C1 segment of cervical spinal cord (tissue), 14 donors: ENCODE measurements at places on chromosomes 7 and 10.
A peak's percentile ranks its signal among the peaks of the same experiment; 100 is the strongest.

GRCh38 chr10:53624722-53625121, 852.1 kb upstream of the MBL2 start:
- no peak for DNase-seq

DNA sequence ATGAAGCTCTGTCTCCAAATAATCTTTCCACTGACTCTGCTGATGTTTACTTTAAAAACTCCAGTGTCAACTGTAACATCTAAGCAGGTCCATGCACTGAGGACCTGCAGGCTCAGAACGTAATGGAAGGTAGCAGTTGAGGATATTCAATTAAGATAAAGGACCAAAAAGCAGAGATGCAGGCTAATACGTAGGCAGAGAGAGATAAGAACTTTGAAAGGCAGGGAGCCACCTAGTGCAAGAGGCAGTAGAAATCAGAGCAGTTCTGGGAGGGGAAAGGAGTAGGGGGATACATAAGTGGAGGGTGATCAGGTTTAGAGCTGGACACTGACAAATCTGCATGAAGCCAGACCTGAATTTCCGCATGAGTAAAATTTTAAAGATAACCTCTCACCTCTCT, 114.5 kb upstream of the POM121L12 start:
- DNase-seq: no peak

DNA sequence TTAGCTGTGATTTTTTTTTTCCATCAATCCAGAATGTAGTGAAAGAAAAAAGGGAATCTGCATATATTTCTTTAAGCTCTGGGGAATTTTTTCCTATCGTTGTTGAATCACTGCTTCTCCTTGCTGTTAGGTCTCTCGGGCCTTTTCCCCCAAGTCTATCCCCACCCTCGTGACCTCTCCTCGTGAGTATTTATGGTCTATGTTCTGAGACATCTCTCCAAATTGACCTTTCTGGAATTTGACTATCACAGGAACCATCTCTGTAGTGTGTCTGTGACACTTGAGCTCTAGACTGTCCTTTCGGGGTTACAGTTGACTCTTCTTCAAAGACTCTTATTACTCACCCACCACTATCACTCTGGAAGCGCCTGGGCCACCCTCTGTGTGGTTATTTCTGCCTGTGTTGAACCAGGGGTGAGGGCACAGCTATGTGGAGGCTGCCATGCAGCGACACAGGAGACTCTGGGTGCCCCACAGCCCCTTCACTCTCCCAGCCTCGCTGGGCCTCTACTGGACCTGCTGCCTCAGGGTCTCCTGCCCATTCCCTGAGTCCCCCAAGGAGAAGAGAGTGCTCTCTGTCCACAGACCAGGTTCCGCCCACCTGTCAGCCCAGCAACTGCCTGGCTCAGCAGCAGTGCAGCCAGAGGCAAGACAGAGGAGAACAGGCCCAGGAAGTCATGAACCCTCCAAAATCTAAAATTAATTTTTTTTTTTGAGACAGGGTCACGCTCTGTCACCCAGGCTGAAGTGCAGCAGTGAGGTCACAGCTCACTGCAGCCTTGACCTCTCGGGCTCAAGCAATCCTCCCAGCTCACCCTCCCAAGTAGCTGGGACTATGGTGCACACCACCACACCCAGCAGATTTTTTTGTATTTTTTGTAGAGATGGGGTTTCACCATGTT, 45.7 kb upstream of the PTPRN2 start:
- no peak for DNase-seq

- no peak for DNase-seq
Observed at GRCh38 chr7:124781418-124781817, 15.8 kb upstream of the GPR37 start.

- DNase-seq: no peak
Observed at GRCh38 chr10:91562839-91563581, 69.9 kb downstream of the PPP1R3C start.

- DNase-seq: peak; percentile 1
Observed at GRCh38 chr10:106795619-106796018, 368.9 kb downstream of the SORCS1 start.

- DNase-seq: no peak
Observed at GRCh38 chr7:22268884-22269421, 88.0 kb downstream of the RAPGEF5 start.

DNA sequence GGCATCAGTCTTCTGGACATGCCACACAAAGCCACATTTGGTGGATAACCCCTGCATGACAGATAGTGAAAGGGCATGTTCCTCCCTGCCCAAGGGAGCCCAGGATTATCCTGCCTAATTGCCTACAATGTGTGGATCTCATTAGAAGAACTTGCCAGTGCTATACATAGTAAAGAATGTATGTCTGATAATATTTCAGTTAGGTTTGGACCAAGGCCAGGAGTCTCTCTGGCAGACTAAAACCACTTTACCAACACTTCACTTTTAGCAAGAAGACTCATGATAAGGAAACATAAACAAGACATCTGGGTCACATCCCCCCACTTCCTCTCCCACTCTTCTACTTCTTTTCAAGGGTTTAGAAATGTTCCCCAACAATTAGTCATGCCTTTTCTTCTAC, 196.7 kb downstream of the MTERF1 start:
- no peak for DNase-seq

DNA sequence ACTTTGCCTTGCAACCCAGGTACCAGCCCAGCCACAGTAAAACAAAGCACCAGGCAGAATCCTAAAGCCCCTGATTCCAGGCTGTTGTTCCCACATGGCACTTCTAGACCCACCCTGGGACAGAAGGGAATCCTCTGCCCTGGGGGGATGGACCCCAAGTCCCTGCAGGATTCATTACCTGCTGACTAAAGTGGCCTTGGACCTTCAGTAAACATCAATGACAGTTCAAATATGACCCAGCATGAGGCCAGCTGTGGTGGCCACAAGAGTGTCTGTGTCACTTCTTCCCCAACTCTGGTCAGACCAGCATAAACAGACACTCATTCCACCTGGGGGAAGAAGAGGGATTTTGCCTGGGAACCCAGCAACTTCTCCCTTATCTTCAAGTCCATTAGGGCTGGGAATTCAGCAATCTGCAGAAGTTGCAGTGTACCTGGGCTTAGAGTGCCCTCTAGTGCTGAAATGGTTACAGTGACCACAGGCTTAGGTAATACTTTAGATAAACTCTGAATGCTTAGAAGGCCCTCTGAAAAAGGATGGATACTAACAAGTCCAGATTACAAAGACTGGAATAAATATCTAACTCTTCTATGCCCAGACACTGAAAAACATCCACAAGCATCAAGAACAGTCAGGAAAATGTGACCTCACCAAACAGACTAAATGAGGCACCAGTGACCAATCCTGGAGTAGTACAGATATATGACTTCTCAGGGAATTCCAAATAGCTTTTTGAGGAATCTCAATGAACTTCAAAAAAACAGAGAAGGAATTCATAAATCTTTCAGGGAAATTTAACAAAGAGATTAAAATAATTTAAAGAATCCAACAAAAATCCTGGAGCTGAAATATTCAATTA, 108.5 kb upstream of the TMEM168 start:
- no peak for DNase-seq

- DNase-seq: no peak
Observed at GRCh38 chr7:520503-521161, 986 bp upstream of the PDGFA start.
